ENCODE measurements at places on chromosomes 11 and 22.

- no peak for DNase-seq
These were observed 81.5 kb downstream of the GRK3 start for GRCh38 chr22:25645964-25646363.

GRCh38 chr11:76752321-76753143, 30.6 kb upstream of the TSKU start:
- DNase-seq = no peak

GRCh38 chr11:61297746-61298145, 2.6 kb upstream of the VWCE start:
- DNase-seq = peak; percentile 81

- DNase-seq = no peak
These were observed 1508.3 kb downstream of the TBC1D22A start for GRCh38 chr22:48270731-48271130.

DNA sequence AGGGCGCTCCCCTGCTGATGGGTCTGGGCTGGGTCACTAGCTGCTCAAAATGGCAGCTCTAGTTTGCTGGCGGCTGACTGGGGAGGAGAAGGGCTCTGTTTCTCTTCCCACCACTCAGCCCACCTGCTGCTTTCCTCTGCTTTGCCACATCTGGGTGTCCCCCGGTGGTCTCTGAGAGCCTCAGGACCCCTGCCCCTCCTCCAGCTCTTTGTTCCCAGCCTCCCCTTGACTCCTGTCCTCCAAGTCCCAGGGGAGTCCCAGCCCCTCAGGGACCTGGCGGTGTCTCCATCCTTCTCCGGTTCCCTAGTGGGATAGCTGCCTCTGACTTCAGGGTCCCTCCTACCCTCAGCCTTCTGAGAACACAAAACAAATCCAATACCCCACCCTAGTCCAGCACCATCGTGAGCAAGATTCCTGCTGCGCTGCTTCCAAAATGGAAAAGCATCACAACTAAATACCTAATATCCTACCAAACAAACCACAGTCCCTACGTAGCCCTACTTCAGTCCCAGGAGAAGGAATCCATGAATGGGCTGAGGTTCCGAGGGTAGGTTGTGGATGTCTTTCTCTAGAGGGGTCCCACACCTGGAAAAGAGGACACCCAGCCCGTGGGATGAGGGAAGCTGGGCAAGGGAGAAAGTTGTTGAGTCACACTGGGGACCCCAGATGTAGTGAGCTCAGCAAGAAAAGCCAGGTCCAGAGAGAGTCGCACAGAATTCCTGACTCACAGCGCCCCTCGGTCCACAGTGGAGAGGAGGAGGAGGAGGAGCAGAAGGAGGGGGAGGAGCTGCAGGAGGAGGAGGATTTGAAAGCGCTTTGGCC, 45.0 kb upstream of the NNMT start:
- DNase-seq = no peak

DNA sequence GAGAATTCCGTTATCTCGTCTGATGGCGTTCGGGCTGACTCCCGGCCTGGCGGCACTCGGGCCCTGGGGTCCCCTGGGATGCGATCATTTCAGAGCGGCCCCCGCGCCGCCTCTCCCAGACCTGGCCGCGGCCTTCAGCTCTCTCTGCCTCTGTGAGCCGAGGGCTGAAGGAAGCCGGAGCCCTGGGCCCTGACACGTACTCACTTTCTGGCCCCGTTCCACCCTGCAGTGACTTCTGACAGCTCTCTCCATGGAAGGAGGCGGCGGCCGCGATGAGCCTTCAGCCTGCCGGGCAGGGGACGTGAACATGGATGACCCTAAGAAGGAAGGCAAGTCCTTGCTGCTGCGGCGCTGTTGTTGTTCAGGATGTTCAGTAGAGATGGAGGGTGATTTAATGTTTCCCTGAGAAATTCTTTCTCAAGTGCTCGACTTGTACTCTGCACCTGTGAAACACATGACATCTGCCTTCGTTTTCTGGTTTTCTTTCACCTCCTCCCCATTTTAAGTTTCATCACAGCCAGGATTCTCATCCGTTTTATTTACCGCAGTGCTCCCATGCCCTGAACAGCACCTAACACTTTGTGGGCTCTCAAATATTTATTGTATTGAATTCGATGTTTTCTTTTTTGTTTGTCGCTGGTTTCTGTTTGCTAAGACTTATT, 612 bp downstream of the GTSE1 start:
- peak; percentile 66 for DNase-seq

- DNase-seq = no peak
These were observed 33.2 kb upstream of the BRSK2 start for GRCh38 chr11:1356478-1356960.

- no peak for DNase-seq
These were observed 21.0 kb downstream of the PPIL2 start for GRCh38 chr22:21686634-21687393.

- no peak for DNase-seq
These were observed 60.1 kb downstream of the FBLN1 start for GRCh38 chr22:45562537-45563361.

- peak; percentile 89 for DNase-seq
These were observed 7.3 kb downstream of the NEAT1 start for GRCh38 chr11:65429724-65430405.

- no peak for DNase-seq
These were observed 4.4 kb downstream of the OTOG start for GRCh38 chr11:17551347-17552040.

DNA sequence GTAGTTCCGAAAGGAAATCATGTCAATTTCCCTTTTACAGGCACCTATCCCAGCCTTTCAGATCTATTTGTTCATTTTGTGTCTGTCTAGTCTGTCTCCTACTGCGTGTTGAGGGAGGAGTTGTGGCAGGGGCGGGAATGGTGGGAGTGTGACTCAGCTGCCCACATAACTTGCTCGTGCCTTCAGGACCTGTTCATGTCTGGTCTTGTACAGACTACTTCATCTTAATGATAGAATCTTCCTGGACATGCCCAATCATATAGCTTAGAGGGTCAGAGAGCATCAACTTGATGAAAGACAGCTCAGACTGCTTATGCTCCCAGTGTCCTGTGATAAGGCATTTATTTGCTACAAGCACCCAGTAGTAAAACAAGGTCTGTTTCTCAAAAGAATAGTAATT, 61.0 kb upstream of the BIRC3 start:
- DNase-seq = no peak

DNA sequence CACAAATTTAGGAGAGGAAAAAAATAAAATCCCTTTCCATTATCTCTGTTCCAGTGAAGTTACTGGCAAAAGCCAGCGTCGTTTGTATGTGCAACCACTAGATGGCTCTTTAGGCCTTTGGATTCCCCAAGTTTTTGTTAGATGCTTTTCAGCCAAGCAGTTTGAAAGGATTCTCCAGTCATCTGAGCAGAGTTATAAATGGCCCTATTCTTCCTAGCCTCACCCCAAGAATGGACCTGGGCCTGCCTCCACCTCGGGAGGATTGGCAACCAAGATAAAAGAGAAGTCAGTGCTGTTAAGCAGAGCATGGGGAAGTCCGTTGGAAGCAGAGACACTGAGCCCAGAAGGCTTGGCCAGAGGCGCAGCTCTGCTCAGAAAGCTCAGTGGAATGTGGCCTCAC, 15.4 kb downstream of the FAM181B start:
- DNase-seq = peak; percentile 62

- no peak for DNase-seq
These were observed 31.0 kb downstream of the FZD4 start for GRCh38 chr11:86923999-86924766.

- no peak for DNase-seq
These were observed 5.8 kb downstream of the ZBTB44 start for GRCh38 chr11:130308886-130309285.

DNA sequence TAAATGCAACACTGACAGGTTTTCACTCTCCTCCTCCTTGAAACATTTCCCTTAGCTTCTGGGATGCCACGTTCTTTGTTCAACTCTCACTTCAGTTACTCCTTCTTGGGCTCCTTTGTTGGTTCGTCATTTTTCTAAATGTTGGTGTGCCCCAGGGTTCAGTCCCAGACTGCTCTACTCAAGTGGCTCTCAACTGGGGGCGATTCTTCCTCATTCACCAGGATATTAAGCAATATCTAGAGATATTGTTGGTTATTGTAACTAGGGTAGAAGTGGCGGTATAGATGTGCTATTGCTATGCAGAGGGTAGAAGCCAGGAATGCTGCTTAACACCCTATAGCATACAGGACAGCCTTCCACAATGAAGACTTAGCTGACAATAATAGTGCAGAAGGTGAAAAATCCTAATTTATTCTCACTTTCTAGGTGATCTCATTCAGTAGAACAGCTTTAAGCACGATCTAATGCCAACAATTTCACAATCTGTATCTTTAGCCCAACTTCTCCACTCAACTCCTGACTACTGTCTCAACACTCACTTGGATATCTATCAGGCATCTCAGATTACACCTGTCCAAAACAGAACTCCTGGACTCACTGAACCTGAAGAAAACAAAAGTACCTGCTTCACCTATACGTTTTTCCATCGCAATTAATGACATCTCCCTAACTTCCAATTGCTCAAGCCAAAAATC, 4.6 kb downstream of the NUP160 start:
- peak; percentile 44 for DNase-seq

DNA sequence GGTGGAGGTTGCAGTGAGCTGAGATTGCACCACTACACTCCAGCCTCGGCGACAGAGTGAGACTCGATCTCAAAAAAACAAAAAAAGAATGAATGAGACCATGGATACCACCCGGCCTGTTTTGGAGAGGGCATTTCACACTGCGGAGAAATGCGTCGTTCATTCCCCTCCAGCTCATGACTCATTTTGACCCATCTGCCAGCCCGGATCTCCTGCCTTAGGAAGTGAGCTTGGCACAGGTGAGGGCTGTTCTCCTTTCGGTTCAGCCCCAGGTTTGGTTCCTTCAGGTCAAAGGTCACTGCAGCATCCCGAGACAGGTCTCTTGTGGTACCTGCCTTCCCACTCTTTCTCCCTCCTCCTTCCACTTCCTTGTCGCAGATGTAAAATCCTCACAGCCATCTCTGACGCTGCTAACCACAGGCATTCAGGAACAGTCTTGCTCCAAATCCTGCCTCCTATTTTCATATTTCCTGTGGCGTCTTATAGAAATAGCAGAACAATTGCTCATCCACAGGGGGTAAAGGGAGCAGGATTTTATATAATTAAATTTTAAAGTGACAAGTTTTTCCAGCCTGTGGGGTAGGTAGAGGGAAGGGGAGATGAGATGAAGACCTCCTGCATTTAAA, 517.9 kb downstream of the NTM start:
- DNase-seq = no peak

GRCh38 chr22:17648569-17648968, 10.0 kb downstream of the BCL2L13 start:
- no peak for DNase-seq

DNA sequence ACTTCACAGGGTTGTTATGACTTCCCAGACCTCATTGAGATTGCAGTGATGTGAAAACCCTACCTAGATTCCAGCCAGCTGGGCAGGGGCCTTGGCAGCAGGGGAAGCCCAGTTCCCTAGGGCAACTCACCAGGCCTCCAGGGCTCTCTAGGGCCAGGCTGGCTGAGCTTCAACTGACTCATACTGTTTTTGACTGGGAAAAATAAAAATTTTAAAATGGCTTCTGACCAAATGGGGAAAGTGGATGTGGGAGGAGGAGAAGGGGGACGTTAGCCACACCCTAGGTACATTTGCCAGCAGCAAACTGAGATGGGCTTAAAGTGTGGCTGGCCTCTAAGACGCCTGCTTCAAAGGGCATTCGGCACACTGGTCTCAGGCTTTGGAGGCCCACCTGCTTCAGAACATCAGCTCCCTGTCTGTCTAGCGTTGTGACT, 39.0 kb downstream of the BMAL1 start:
- DNase-seq = no peak

GRCh38 chr11:72475381-72475780, 41.0 kb upstream of the CLPB start:
- no peak for DNase-seq

DNA sequence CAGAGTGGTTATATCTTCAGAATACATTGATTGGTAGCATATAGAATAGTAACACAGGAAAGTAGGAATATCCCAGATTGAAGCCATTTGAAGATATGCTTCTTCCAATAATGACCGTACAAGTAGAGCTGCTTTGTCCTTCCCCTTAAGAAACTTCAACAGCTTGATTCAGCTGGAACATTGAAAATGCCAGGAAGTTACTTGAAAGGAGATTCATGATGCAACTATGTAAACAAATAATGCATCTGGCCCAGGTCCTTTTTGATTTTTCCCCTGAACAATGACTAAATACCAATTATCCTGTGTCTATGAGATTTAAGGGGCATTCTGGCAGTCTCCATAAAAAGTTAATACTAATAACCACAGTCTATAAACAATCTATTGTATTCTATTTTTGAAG, 3.0 kb downstream of the DKK3 start:
- DNase-seq = no peak

- no peak for DNase-seq
These were observed 12.6 kb upstream of the OMP start for GRCh38 chr11:77090046-77090372.

GRCh38 chr11:67564230-67564629, 19.4 kb upstream of the GSTP1 start:
- no peak for DNase-seq

DNA sequence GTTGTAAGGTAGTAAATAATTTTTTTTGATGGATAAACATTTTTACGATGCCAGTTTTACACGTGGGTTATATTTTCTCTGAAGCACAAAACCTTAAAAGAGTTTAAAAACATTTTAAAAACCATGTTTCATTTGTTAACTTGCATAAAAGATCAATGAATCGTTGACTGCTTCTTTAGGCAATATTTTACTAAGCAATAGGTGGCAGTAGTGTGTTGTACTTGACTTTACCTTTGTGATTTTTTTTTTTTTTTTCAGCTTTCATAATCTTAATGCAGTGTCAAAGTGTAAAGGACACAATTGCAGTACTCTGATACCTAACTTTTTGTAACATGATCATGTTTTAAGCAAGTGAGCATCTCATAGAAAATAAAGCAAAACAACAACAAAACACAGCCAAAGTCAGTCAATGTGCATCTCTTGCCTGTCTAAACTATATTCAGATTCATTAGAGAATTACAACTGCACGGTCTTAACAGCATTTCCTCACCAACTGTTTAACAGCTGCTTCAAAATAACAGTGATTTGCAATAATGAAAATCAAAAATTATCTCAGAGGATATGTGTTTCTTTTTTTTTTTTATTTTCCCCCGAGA, 27.7 kb downstream of the DNAJC24 start:
- peak; percentile 24 for DNase-seq

Measured in NB4 (cell line).